ENCODE measurements at places on chromosomes 12 and 14. TPM values are rescaled to one million over a fixed set of nuclear protein-coding genes. Genes with fewer than 3 reads are reported as not detected.

The SLC6A15 gene
- not detected for total RNA-seq

DNA sequence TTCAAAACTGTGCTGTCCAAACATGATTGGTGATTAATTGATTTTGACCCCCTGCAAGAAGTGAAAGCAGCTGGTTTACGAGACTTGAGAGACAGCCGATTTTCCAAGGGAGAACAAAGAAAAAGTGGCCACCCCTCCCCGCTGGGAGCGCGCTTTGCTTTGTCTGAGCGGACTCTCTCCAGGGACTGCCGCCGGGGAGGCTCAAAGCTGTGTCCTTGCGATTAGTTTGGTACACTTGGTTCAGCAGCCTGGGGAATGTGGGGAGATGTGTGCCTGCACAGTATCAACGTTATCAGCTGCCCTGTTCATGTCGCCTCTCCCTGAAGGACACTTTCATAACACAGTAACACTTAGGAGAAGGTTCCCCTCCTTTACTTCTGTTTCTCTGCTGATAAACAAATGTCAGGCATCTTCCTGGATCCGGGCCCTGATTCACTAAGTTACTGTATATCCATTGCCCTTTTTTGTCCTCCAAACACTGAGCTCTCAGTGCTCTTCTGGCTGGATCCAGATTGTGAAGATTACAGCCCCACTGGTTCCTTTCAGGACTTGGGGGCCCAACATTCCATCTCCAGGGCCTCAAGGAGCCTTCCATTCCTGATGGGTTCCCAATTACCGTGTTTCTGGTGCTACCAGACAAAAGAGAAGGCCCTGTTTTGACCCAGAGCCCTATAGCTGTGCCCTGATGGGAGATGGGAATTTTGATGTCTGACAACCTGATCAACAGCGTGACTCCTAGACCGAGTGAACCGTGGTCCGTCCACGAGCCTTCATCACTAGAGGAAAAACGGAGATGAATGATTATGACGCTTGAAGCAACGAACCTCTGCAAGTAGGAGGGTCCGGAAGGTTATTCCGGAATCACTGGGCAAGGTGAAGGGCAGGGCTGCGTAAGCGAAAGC, 31.7 kb upstream of the TUBA1C start:
- peak overlapping the region; percentile 88 for H3K4me3 ChIP-seq
- H3K4me1 ChIP-seq = peaks cover 14% of the 10 kb centered on the region
- no peak for DNase-seq
- H3K27me3 ChIP-seq = peaks cover 1% of the 10 kb centered on the region
- H3K36me3 ChIP-seq = no peaks in the 10 kb centered on the region

- H3K4me3 ChIP-seq = no peak overlapping the region
- no peaks in the 10 kb centered on the region for H3K36me3 ChIP-seq
- DNase-seq = no peak
- no peak overlapping the region for H3K27ac ChIP-seq
These were observed 54.6 kb upstream of the TBX3 start for GRCh38 chr12:114738460-114739184.

DNA sequence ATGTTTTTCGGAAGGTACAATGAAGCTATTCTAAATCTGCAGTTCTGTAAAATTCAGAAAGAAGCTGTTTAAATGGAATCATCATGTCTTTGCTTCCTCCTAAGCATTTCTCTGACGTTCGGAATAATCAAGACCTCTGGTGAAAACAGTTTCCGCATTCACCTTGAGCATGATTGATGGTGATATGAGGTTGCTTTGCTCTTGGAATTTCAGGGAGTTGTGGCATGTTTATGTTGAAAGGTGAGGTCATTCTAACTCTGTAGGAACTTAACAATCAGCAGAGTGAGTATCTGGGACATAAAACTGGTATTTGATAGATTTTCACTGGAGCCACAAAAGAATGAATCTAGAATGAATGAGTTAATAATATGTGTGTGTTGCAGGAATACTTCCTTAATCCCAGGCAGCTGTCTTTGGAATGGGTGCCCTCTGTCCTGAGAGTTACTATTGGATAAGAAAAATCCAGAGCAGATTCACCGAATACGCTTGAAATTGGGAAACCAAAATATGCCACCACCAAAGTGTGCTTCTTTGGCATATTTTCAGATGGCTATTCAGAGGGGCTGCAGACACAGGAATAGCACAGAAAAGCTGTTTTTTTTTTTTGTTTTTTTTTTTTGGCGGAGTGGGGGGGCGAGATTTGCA, 599.1 kb downstream of the CCER1 start:
- no peak overlapping the region for H3K4me3 ChIP-seq
- no peaks in the 10 kb centered on the region for H3K27me3 ChIP-seq
- H3K36me3 ChIP-seq = no peaks in the 10 kb centered on the region
- H3K27ac ChIP-seq = no peak overlapping the region
- no peak for DNase-seq

GRCh38 chr12:25056011-25056410, 107.1 kb upstream of the BCAT1 start:
- peak; percentile 61 for DNase-seq
- peaks cover 9% of the 10 kb centered on the region for H3K36me3 ChIP-seq
- peaks cover 54% of the 10 kb centered on the region for H3K4me1 ChIP-seq
- peak overlapping the region; percentile 65 for H3K27ac ChIP-seq
- no peaks in the 10 kb centered on the region for H3K27me3 ChIP-seq

GRCh38 chr14:85087201-85087600, 442.7 kb upstream of the FLRT2 start:
- H3K36me3 ChIP-seq = no peaks in the 10 kb centered on the region
- DNase-seq = no peak
- no peaks in the 10 kb centered on the region for H3K4me1 ChIP-seq
- H3K27ac ChIP-seq = no peak overlapping the region
- H3K27me3 ChIP-seq = no peaks in the 10 kb centered on the region
- no peak overlapping the region for H3K4me3 ChIP-seq

- no peak overlapping the region for H3K4me3 ChIP-seq
- H3K27me3 ChIP-seq = peaks cover 3% of the 10 kb centered on the region
- DNase-seq = no peak
- no peak overlapping the region for H3K27ac ChIP-seq
- H3K36me3 ChIP-seq = no peaks in the 10 kb centered on the region
- no peaks in the 10 kb centered on the region for H3K4me1 ChIP-seq
These were observed 40.1 kb downstream of the STXBP6 start for GRCh38 chr14:25009891-25010290.

GRCh38 chr14:23030936-23031335, 3.8 kb downstream of the PSMB5 start:
- peaks cover 43% of the 10 kb centered on the region for H3K4me1 ChIP-seq
- no peak for DNase-seq
- no peak overlapping the region for H3K4me3 ChIP-seq
- H3K27me3 ChIP-seq = no peaks in the 10 kb centered on the region
- H3K36me3 ChIP-seq = peaks cover 52% of the 10 kb centered on the region

- no peaks in the 10 kb centered on the region for H3K27me3 ChIP-seq
- peaks cover 61% of the 10 kb centered on the region for H3K4me1 ChIP-seq
- peak overlapping the region; percentile 25 for H3K4me3 ChIP-seq
- peak overlapping the region; percentile 64 for H3K27ac ChIP-seq
- H3K36me3 ChIP-seq = peaks cover 39% of the 10 kb centered on the region
- peak; percentile 64 for DNase-seq
These were observed 87.0 kb downstream of the BTG1 start for GRCh38 chr12:92058664-92059063.

DNA sequence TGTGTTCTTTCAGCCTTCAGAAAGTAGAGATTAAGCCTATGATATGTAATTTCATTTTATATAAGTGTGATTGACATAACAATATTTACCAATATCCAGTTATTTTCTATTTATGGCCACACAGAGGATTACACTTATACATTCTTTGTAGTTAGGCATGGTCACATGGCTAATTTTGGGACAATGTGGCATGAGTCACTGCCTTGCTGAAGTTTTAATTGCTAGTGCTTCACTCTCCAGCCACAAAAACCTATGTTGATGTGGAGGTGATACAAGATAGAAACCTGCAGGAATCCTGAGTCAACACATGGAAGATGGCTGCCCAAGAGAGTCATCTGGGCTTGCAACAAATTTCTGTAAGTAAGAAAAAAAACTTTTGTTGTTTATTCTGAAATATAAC, 17.0 kb downstream of the CLEC14A start:
- peaks cover 1% of the 10 kb centered on the region for H3K27me3 ChIP-seq
- no peak overlapping the region for H3K4me3 ChIP-seq
- no peaks in the 10 kb centered on the region for H3K36me3 ChIP-seq
- no peak for DNase-seq
- no peak overlapping the region for H3K27ac ChIP-seq
- H3K4me1 ChIP-seq = no peaks in the 10 kb centered on the region

- peaks cover 39% of the 10 kb centered on the region for H3K27me3 ChIP-seq
- H3K4me3 ChIP-seq = no peak overlapping the region
- no peak overlapping the region for H3K27ac ChIP-seq
- no peaks in the 10 kb centered on the region for H3K4me1 ChIP-seq
- no peak for DNase-seq
These were observed 39.2 kb upstream of the KRR1 start for GRCh38 chr12:75550401-75551240.

Measured in activated CD4-positive, alpha-beta T cell treated with anti-CD3 and anti-CD28 coated beads, Interleukin-2, amount 10 ng/mL, durations not matched to agents 24 days and 14 days (primary cell).